ENCODE measurements at places on chromosomes 16 and 17.

DNA sequence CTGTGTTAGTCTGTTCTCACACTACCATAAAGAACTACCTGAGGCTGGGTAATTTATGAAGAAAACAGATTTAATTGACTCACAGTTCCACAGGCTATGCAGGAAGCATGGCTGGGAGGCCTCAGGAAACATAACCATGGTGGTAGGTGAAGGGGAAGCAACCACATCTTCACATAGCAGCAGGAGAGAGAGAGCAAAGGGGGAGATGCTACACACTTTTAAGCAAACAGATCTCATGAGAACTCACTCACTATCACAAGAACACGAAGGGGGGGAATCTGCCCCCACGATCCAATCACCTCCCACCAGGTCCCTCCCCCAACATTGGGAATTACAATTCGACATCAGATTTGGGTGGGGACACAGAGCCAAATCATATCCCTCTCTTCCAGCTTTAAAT is 31.8 kb upstream of the NXPH3 start:
- DNase-seq, result no peak

DNA sequence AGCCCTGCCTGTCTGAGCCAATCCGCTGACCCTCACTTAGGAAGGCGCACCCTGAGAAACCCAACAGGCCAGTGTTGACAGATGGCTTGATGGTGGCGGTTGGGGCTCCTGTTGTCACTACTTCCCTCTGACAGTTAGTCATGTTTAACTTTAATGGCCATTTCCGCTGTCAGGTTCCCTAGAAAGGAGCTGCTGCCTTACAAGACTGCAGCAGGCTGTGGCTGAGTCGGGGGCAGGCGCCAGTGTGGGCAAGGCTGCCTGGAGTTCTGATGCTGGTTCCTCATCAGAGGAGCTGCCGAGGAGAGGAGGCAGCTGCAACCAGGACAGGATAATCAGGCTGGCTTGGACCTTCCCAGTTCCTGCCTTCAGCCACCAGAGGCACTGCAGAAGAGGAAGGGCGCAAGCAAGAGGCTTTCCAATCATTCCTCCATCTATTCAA is 223.2 kb upstream of the DYNLRB2 start:
- no peak for DNase-seq

DNA sequence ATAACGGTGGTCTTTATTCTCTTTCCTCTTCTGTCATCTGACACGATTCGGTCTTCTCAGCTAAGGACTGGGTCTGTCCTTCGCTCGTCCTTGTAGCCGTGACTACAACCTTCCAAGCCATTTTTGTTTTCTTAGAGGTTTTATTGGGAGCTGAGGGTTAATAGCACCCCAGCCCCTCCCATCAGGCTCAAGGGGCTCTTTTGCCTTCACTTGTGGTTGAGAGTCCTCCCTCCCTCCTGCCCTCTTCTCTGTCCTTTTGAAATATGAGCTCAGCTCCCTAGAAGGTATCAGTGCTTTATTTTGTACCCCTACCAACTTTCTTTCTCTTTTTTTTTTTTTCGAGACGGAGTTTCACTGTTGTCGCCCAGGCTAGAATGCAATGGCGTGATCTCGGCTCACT is 24.7 kb downstream of the SOCS3 start:
- DNase-seq, result no peak

- no peak for DNase-seq
These were observed 213.8 kb downstream of the HS3ST3A1 start for GRCh38 chr17:13387952-13388351.

- DNase-seq, result no peak
These were observed 2.1 kb downstream of the MYO18A start for GRCh38 chr17:29177871-29178749.

- DNase-seq, result no peak
These were observed 507 bp downstream of the CIITA start for GRCh38 chr16:10877472-10877946.

DNA sequence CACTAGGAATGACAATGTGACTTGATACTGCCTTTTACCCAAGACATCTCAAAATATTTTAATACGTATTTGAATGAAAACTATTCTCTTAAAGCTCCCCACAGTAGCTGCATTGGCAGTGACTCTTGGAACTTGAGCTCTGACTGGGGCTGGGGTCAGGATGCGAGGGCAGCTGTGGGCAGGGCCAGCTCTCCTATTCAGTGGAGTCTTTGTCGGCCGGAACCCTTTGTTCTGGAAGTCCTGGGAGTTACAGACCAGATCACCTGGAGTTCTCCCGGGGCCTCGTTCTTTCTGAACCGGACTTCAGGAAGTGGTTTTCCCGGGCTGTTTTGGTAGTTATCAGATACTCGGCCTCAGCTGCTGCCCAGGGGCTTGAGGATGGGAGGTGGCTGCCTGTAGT is 84.9 kb downstream of the NPIPB11 start:
- DNase-seq, result no peak

DNA sequence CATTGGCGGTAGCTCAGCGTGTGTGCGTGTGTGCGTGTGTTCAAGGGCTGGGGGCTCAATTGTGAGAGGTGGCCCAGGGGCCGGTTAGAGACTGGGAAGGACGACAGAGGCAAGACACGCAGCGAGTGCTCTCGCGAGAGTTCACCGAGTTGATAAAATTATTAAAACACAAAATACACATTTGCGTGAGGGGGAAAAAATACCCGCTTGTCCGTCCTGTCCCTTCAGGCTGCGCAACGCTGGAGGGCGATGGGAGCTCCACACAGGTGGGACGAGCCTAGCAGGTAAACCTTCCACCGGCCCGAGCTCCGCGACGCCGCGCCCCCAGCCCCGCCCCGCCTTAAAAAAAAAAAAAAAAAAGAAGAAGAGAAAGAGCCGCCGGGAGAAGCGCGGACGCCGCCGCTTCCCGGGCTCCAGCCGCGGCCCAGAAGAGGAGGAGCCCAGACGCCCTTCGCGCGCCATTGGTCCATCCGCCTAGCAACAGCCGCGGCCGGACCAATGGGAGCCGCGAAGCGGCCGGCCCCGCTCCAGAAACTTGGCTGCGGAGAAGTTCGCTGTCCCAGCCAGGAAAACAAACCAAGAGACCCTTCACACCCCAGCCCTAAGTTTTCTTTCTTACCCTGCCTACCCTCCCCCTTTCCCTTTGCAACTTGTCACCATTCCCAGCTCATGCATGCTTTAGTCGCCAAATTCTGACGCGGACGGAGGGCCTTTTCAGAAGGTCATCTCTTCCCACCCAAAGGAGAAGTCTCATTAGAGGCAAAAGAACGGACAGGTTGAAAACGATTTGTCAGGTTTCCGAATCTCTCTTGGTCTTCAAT is 169.9 kb upstream of the MAF start:
- DNase-seq, result peak; percentile 41

DNA sequence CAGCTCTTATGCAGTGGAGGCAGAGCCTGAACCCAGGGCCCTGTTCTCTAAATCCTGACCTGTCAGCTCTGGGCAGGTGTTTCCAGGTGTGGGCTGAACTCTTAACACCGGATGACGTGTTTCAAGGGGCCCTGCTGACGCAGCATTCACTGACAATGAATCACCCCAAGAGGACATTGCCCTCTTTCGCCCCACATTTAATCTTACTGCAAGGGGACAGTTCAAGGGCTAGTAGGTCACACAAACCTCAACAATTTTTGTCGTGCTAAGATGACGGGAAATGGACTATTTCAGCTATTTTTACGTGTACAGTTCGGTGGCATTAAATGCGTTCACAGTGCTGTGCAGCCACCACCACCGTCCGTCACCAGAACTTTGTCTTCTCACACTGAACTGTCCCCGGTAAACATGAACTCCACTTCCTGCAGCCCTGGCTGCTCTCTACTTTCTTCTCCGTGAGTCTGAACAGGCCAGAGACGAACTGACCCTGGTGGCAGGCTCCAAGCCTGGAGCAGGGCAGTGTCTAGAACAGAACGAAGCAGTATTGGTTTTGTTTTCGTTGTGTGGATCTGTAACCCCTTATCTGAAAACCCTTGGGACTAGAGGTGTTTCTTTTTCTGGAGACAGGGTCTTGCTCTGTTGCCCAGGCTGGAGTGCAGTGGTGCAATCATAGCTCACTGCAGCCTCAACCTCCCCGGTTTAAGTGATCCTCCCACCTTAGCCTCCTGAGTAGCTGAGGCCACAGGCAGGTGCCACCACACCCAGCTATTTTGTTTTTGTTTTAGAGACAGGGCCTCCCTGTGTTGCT is 88.4 kb upstream of the CIBAR2 start:
- DNase-seq, result no peak

GRCh38 chr16:24738895-24739294 is 9.4 kb downstream of the TNRC6A start:
- no peak for DNase-seq

- no peak for DNase-seq
These were observed 4.6 kb downstream of the SPNS3 start for GRCh38 chr17:4438162-4438944.

- peak; percentile 56 for DNase-seq
These were observed 17.5 kb downstream of the EMC8 start for GRCh38 chr16:85781695-85782370.

DNA sequence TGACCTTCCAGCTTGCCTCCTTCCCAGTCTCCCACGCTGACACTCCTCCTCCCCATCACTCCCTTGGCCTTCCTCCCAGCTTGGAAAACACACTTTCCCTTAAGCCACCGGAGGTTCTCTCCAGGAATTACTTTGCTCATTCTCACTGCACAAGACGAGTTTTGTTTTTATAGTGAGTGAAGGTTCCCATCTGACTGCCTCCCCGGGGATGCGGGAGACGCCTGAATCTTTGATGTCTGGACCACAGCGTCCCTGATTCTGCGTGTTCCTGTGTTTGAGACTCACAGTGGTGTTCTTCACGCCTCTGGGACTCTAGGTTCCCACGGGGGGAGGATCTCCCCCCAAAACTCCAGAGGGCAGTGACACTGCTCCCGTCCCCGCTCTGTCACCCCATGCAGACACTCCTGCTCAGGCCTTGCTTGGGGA is 2.0 kb downstream of the DNAI2 start:
- no peak for DNase-seq

- DNase-seq, result no peak
These were observed 7.4 kb downstream of the FOXF1 start for GRCh38 chr16:86517652-86518258.

- no peak for DNase-seq
These were observed 73.7 kb upstream of the FOXF1 start for GRCh38 chr16:86436466-86437185.

GRCh38 chr17:34859652-34860051 is 101.6 kb downstream of the CCT6B start:
- DNase-seq, result no peak

GRCh38 chr17:14622615-14623101 is 321.8 kb downstream of the HS3ST3B1 start:
- DNase-seq, result peak; percentile 56

- DNase-seq, result no peak
These were observed 21.8 kb downstream of the PEMT start for GRCh38 chr17:17569691-17570090.

All from GM04504 (cell line).